Left cardiac atrium (tissue), 4 donors: ENCODE measurements at places on chromosomes 11 and 22.

DNA sequence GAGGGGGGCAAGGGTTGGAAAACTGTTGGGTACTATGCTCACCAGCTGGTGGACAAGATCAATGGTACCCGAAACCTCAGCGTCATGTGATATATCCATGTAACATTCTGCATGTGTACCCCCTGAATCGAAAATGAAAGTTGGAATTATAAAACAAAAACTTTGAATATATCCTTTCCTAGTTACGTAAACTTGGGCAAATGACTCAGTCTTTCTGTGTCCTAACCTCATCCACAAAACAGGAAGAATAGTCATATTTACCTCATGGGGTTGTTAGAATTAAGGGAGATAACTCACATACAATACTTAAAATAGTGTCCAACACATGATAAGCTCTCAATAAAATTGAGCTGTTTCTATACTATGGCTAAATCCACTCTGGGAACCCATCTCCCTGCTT lies 620.1 kb upstream of the KIRREL3 start:
- DNase-seq: no peak

- DNase-seq: no peak
These were observed 12.4 kb upstream of the SORL1 start for GRCh38 chr11:121439759-121440158.

GRCh38 chr11:116471608-116472256 lies 301.1 kb downstream of the BUD13 start:
- no peak for DNase-seq

- DNase-seq: no peak
These were observed 38.5 kb downstream of the TNRC6B start for GRCh38 chr22:40216041-40216756.

DNA sequence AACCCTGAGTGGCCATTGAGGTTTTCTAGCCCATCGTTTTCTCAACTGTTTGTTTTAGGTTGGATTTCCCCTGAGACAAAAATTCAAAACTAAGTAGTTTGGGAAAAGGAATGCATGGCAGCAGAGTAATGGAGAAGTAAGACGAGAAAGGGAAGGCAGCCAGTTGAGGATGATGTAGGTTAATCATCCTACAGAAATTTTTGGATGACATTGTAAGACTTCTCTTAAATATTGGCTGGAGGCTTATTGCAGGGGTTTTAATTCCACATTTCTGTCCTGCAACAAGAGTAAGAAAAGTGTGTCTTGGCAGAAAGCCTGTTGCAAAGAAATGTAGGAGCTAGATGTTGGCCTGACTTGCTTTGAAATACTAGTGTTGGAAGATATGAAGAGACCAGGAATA lies 308.8 kb downstream of the LUZP2 start:
- DNase-seq: no peak

DNA sequence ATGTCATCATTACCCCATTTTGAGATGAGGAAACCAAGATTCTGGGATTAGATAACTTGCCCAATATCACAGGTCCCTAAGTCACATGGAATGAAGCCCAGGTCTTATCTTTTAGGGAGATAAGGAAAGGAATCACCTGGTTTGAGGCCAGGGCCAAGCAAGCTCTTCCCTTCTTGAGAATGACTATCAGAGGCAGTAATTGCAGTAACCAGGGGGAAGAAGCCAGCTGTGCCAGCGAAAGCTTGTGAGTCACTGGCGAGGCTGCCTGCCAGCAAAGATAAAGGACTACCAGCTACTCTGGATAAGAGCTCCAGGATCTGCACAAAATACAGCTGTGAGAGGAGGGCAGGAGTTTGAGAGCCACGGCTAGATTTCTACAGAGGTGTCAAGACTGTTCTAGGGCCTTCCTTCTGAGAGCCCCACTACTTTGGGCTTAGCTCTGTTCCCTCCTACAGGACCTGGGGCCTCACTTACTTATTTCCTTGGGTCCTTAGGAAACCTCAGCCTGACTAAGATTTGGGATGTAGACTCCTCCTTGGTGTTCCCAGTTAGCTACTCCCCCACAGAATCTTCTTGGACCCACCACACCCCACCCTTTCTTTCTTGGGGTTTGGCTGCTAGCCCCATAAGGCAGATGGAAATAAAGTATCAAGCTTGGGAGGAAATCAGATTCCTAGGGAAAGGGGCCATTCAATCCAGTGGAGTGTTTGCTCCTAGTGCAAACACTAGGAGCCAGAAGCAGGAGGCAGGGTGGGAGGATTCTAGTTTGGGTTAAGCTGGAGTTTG lies 9.7 kb upstream of the CCKBR start:
- DNase-seq: peak; percentile 89

- DNase-seq: no peak
These were observed 130.4 kb upstream of the TEAD1 start for GRCh38 chr11:12543596-12544415.

DNA sequence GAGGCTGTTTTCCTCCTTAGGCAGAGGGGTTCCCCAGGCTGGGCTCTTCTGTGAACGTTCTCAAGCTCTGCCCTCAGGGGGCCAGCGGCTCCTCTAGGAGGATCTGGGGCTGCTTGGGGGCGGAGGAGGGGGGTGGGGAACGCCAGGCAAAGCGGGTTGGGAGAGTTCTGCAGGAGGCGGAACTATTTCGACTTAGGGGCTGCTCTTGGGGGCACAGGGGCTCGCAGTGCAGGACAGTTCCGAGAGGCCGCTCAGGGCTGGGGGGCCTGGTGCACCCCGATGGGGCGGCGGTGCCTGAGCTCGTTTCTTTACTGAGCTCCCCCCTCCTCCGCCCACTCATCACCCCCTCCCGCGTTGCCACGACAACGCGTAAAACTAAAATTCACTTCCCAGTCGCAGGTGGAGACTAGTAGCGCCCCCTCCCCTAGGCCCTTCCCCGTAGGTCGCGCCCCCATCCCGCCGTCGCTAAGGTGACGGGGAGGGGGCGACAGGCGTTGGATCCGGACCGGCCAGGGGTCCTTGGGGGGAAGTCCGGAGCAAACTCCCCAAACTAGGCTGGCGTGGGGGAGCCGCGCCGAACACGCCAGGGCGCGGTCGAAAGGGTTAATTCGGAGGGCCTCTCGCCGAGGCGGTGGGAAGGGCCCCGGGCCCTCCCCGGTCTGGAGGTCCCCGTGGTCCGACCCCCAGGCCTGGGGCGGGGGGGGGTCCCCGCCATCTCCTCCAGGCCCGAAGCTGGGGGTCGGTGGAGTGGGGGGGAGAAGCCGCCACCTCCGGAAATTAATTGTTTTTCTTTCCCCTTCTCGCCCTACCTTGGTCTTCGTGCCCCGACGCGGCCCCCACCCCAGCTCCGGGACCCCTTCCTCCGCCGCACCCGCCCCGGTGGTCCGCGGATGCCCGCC lies 857 bp downstream of the SHANK3 start:
- peak; percentile 35 for DNase-seq

GRCh38 chr22:49415151-49415951 lies 412.3 kb downstream of the BRD1 start:
- no peak for DNase-seq

DNA sequence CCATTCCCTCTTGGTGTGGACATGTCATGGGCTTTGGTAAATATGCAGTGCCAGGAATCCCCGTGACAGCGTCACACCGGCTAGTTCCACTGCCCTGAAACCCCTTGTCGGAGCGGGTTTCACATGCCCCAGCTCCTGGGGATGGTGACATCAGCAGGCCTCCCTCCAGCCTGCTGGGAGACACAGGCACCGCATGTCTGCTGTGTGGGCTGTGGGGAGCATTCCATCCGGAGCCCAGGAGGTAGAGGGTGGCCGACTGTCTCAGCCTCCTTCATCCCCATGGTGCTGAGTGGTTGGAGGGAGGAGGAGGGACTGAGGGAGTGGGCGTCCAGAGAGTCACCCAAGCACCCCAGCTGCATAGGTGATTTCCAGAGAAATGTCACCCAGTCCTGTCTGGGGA lies 1161.1 kb downstream of the BRD1 start:
- no peak for DNase-seq

DNA sequence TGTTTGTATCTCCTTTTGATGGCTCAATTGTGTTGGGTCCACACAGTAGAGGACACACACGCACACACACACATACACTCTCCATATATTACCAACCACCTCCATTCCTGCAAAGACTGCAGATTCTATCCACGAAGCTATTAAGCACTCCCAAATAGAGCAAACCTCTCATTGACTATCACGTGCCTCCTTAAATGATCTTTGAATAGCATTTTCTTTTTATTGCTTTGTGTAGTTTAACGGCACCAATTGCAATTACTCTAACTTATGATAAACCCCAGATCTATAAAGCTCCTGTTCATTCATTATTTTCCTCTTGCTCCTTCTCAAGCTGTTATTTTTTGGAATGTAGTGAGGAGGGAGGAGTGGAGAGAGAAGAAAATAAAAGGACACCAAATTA lies 204.7 kb downstream of the ST3GAL4 start:
- no peak for DNase-seq

DNA sequence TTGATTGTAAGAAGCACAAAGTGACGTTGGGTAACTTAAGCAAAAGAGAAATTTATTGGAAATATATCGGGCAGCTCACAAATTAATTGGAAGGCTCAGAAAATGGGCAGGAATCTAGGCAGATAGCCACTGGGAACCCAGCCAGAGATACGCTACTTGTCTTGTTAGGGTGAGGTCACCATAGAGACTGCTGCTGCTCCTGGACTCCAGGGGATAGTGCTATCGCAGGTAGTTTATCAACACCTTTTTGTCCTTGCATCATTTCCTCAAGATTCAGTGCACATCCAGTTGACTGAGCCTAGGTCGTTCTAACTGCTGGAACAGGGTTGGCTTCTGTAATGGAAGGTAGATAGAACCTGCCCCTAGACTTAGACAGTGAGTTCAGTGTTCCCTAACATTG lies 19.6 kb downstream of the AMOTL1 start:
- DNase-seq: no peak

DNA sequence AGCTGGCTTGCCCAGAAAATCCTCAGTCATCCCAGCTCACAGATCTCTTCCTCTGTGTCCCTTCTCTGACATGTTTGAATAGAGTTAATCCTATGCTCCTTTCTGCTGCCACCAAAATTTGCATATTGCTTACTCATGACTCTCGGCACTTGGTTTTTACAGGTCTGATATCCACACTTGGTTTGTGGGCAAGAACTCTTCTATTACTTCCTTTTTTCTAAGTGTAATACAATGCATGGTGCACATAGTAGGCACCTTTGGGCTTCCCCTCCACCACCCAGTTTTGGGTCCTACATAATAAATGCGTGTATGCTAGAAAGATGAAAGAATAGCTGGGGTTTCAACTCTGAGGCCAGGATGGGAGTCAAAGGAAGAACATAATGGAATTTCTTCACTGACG lies 69.7 kb upstream of the GRK3 start:
- no peak for DNase-seq

- no peak for DNase-seq
These were observed 333.3 kb downstream of the TTC28 start for GRCh38 chr22:28346308-28346707.

GRCh38 chr11:96159968-96160367 lies 183.0 kb downstream of the MAML2 start:
- DNase-seq: no peak
